ENCODE measurements at places on chromosomes 2 and 18.

- no peak for DNase-seq
Measured at GRCh38 chr18:7870855-7871254, 303.7 kb downstream of the PTPRM start.

DNA sequence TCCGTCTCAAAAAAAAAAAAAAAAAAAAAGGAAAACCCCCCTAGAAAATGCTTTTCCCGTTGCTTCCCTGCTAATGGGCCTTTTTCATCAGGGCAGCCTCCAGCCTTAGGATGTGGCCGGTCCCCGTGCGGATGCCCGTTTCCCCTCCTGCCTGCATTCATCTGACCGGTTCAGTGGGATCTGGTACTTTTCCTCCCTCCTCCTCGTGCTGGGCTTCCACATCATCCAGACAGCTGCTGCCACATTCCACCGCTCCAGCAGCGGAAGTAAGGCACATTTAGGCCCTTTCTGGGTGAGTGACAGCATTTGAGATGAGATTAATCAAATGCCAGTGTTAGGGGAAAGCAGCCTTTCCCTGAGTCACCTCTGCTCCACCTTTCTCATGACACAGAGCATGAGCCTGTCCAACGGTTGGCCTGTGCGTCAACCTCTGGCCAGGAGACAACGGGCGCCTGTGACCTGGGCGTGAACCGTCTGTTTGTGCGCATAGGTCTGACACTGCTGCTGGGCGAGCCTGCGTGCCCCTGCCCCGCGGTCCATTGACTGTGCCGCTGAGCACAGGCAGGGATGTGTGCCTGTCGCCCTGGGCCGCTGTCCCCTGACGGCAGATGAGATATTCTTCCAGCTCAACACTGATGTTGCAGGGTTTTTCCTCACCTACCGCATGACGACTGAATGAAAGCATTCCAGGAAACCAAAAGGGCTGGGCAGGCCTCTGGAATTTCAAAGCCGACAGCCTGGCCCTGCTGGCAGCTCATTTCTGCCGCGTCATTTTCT lies 174.0 kb downstream of the TGIF1 start:
- no peak for DNase-seq

DNA sequence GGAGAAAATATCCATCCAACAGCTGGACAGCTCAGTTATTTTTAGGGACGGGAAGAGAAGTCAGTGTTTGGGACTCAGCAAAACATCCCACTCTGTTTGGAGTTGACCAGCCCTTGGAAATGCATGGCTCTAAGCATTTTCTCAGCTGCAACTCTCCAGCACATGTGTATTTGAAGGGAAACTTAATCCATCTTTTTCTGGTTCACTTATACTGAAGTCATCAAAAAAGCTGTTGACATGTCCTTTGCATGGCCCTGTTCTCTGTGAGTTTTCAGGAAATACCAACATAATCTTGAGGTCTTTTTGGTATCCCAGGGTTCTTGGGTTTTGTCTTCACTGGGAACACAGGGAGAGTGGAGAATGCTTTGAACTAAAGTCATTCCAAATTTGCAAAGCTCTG lies 91.9 kb upstream of the CELF4 start:
- DNase-seq, result no peak

- DNase-seq, result no peak
Measured at GRCh38 chr2:207621501-207622039, 3.6 kb downstream of the METTL21A start.

GRCh38 chr2:233463586-233463985 lies 103.0 kb downstream of the USP40 start:
- no peak for DNase-seq

GRCh38 chr2:33777786-33778185 lies 178.7 kb upstream of the FAM98A start:
- no peak for DNase-seq

GRCh38 chr2:9306911-9307310 lies 100.3 kb downstream of the ASAP2 start:
- no peak for DNase-seq

DNA sequence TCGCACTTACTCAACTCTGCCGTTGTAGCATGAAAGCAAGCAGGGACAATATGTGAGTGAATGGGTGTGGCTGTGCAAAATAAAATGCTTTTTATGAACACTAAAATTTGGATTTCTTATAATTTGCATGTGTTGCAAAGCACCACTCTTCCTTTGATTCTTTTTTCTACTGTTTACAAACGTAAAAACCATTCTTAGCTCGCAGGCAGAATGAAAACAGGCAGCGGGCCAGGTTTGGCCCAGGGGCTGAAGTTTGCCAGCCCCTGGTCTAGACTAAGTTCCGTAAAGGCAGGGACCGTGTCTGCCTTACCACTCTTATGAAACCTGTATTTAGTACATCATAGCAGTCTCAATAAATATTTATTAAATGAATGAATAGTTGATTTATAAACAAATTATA lies 83.7 kb upstream of the SPATS2L start:
- no peak for DNase-seq

- no peak for DNase-seq
Measured at GRCh38 chr2:141701618-141702017, 429.2 kb downstream of the LRP1B start.

- DNase-seq, result no peak
Measured at GRCh38 chr18:73279498-73279897, 411.7 kb upstream of the NETO1 start.

Data from NCI-H748 treated with DMSO at 0.1 percent for 48 hours (cell line).